ENCODE measurements at places on chromosomes 4 and X.
A peak's percentile ranks its signal among the peaks of the same experiment; 100 is the strongest.

DNA sequence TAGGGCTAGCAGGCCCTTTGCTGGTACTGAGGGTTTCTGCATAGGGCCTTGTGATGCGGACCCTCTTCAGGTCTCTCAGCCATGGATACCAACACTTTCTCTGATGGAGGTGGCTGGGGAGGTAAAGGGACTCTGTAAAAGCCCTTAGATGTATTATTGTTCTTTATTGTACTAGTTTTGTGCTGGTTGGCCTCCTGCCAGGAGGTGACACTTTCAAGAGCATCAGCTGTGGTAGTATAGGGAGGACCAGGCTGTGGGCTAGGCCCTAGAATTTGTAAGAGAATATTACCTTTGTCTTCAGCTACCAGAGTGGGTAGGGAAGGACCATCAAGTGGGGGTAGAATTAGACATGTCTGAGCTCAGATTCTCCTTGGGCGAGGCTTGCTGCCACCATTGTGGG, 936.3 kb downstream of the CENPC start:
- DNase-seq, result no peak

GRCh38 chrX:65034668-65035445, 58.6 kb upstream of the ZC4H2 start:
- peak; percentile 87 for DNase-seq

DNA sequence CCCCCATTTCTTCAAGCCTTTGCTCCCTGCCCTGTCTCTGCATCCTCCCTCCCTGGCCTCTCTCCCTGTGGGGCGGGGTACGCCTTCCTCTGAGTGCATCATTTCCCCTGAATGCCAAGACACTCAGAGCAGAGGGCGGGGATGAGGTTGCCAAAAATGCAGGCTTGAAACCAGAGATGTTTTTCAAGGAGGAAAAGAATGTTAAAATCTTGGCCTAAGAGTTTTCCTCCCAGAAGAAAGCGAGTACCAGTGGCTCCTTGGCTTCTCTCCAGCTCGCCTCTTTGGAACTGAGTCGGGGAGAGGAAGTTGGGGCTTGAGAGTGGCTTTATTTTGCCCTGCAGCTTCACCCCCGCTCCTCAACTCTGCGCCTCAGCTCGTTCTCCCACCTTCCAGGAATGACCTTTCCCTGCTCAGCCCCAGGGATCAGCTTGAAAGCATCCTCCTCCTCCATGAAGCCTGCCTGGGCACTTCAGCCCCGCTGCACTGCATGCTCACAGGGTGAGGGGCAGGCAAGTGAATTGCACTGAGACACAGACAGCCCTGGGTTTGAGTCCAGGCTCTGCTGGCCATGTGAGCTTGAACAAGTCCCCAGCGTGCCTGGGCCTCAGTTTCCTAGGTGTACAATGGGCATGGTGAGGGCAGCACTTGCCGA, 57.5 kb upstream of the SORCS2 start:
- no peak for DNase-seq

DNA sequence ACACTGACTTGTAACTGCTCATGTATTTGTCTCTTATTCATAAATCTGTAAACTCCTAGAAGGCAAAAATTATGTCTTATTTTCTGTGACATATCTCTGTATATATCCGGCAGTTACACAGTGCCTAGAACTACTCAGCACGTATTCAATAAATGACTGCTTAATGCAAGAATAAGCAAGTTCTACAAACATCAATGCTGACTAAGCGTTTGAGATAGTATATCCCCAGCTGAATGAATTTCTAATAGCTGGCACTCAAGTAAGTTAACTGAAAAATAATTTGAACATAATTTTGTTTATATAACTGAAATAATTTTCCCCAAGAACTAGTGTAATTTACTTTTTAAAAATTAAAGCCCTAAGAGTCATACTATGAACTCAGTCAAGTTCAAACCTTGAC, 113.7 kb downstream of the ARAP2 start:
- no peak for DNase-seq

DNA sequence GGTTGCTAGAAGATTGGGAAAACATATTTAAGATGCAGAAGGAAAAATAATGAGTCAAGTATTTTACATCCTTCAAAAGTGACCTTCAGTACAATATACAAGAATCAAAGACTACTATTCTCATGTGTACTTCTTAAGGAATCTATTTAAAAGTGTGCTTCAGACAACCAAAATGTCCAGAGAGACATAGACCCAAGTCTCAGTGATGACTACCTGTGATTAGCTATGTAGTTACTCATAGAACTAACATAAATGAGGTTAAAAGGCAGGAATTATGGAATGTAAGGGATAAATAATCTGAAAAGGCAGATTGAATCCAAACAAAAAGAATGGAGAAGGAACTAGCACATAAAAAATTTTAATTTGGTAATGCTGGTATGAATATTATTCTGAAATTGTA, 634.7 kb upstream of the FAM241A start:
- no peak for DNase-seq

DNA sequence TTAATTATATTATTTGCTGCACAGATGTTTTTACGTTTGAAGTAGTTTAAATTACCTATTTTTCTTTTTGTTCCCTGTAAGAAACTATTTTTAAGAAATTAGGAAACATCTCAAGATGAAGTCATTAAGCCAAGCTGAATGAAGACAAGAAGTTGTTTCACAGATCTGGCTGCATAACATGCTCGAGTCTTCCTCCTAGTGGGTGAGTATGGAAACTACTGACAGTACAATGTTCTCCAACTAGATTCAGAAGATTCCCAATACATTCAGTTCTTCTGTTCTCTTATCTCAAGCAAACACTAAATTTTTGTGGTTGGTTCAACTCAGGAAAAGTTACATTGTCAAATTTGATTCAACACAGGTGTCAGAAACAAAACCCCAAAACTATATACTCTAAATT, 256.8 kb upstream of the VCX start:
- DNase-seq, result no peak

DNA sequence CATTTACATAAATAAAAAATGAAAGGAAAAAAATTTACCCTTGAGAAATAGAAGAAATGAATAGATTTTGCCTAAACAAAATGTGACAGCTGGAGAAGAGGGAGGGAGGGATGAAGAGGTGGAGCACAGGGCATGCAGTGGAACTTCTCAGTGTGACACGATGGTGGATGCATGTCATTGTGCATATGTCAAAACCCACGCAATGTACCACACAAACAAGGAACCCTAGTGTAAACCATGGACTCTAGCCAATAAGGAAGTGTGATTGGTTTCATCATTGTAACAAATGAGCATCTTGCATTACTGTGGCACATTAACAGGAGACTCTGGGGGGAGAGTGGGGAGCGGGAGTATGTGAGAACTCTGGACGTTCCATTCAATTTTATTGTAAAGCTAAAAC, 58.6 kb downstream of the GATB start:
- DNase-seq, result no peak

- DNase-seq, result no peak
Observed at GRCh38 chr4:173171987-173172386, 3.4 kb downstream of the GALNT7 start.

DNA sequence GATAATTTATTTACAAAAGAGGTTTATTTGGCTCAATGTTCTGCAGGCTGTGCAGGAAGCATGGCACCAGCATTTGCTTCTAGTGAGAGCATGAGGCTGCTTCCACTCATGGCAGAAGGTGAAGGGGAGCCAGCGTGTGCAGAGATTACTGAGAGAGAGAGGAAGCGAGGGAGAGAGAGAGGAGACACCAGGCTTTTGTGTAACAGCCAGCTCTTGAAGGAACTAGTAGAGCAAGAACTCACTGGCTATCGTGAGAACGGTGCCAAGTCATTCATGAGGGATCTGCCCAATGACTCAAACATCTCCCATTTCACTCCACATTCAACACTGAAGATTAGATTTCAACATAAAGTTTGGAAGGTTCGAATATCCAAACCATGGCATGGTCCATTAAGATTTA, 12.7 kb downstream of the GUCY1A1 start:
- DNase-seq, result no peak

DNA sequence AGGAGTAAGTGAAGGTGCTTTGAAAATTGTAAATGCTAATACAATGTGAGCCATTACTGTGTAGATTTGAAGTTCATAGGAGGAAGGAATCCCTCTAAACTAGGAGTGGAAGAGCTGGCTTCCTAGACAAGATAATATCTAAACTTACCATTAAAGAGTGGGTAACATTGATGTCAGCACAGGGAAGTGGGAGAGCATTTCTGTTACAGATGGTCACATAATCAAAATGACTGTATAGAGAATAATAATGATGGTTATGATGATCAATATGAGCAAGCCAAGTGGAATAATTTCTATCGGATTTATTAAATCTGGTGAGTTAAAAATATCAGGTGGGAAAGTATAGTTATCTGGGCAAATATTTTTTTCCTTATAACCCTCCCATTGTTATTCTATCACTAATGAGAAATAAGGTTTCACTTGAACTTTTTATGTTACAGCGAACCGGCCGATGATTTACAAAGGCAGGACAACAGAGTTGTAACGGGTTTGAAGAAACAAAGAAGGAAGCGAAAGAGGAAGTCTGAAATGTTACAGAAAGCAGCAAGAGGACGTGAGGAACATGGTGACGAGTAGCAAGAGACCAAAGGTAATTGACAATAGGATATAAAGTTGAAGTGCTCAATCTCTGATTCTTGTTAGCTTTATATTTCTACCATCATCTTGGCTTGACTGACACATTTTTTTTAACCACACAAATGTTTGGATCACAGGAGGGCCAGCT, 43.5 kb downstream of the FMR1NB start:
- DNase-seq, result no peak

DNA sequence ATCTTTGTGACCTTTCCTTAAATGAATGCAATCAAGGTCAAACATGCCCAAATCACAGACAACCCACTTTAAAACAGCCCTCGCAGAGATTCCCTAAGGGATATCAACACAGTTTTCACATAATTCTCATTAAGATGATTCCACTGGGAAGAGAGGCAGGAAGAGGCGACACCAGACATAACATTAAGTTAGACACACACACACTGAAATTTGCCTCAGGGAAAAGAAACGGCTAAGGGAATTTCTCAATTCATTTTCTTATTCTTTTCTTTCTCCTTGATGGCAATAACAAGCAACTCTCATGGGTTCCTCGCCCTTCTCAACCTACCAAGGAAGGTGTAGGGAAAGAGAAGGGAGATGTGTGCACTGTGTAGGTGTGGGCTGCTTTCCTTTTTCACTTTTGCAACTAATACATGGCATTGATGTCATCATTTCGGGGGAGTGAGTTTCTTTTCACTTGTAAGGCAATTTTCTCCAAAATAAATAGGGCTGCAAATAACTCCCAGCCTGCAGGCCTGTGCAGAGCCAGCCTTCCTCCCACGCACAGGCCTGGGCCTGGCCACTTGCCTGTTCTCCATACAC, 41.4 kb downstream of the SOD3 start:
- DNase-seq, result no peak

DNA sequence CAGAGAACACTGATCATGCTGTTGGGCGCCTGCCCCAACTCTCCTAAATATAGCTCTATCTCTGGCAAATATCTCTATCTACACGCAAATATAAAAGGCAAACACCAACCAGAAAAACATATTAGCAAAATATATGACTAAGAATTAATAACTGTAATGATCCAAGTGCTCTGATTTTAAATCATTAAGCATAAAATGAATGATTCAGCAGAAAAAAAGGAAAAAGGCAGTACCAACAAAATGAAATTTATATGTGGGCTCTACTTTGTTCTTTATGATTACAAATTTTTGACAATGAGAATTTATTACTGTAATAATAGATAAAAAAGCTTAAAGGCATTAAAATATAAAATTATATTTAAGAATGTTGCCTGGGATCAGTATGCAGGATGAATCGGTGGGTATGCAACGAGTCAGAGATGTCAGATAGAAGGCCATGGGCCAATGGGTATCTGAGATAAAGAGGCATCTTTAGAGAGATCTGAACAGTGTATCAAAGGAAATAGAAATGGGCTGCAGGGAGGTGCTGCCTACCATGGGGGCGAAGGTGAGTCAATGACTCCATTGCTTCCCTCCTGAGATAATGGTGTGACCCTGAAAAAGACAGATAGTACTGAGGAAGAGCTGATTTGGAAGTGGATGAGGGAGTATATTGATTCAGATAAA, 234.8 kb downstream of the SCFD2 start:
- DNase-seq, result no peak

- no peak for DNase-seq
Observed at GRCh38 chrX:107485013-107485412, 35.6 kb downstream of the FRMPD3 start.

- DNase-seq, result no peak
Observed at GRCh38 chr4:47334652-47335051, 128.8 kb downstream of the COMMD8 start.

DNA sequence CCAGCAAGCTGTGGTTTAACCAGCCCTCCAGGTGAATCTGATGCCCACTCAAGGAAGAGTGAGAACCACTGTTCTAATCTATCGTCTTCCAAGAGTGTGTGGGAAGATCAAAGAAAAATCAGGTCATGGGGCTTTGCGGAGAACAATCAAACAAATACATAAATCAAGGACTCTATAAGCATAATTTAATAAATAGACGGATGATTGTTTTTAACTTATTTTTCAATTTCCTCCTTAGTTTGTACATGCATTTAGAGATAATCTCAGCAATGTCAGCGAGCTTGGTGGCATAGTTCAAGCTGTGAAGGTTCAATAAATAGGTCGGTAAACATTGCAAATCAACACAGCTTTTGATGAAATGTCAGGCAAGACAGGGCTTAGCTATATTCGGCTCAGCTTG, 84.9 kb downstream of the DMD start:
- DNase-seq, result no peak

- DNase-seq, result no peak
Observed at GRCh38 chrX:144819406-144819805, 427.9 kb upstream of the SPANXN1 start.

GRCh38 chr4:125254106-125254505, 60.6 kb upstream of the FAT4 start:
- no peak for DNase-seq

DNA sequence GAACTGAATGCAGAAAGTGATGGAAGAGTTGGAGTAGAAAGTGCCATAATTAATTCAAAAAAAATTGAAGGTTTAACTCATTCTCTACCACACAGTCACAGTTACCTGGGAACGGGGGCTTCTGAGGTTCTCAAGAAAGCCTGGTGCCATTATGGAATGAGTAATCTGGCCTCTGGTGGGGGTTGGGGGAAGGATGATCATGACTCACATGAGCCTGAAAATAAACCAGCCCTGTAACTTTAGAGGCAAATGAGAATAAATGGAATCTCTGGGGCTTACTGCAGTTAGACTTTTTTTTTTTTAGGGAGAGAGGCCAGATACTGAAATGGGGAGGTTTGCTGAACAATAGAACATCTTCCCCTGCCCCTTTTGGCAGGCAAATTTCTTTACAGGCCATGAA, 55.3 kb downstream of the SOD3 start:
- no peak for DNase-seq

DNA sequence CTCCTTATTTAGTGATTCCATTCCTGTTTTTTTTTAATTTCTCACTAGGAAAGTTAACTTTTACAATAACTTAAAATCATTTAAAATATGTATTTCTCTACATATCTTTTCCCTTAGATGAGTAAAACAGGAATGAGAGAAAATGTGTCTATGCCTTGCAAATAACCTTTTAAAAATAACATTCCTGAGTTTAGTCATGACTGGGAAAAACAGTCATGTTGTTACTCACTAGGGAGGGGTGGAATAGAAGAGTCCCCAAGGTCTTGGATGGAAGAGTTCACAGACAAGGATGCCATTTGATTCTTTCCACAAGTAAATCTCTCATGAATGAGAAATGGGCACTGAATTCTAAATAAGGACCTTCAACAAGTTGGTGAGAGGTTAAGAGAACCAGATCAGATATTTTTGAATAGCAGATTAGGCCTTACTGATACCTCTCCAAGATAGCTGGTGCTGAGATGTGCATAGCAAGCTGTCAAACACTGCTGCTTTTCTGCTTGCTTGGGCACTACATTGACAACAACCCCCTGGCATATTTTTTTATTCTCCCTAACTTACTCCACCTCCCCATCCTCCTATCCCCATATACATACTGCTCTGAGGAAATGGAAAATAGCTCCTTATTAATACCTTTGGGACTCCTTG, 25.1 kb downstream of the UGDH start:
- no peak for DNase-seq
